Germinal center (tissue), 1 donor: ENCODE measurements at places on chromosomes 5 and 9.
A peak's percentile ranks its signal among the peaks of the same experiment; 100 is the strongest.

DNA sequence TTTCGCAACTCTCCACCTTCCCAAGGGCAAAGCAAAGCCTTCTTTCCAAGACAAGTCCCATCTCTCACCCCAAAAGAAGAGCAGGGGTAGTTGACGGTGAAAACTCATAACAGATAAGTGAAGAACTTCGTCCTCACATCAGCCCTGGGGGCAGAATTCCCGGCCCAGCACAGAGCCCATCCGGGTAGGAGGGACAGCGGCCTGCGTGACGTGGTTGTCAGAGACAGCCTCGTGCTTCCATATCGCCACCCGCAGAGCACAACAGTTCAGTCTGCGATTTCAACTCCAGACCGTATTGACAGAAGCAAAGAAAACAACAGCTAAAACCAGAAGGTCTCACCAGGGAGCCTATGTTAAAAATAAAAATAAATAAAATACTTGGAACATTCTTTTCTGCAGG is 273.2 kb downstream of the SYK start:
- DNase-seq = no peak

- no peak for DNase-seq
These were observed 231.8 kb upstream of the RGMB start for GRCh38 chr5:98541641-98542040.

- no peak for DNase-seq
These were observed 30.7 kb downstream of the PAEP start for GRCh38 chr9:135592331-135592590.

DNA sequence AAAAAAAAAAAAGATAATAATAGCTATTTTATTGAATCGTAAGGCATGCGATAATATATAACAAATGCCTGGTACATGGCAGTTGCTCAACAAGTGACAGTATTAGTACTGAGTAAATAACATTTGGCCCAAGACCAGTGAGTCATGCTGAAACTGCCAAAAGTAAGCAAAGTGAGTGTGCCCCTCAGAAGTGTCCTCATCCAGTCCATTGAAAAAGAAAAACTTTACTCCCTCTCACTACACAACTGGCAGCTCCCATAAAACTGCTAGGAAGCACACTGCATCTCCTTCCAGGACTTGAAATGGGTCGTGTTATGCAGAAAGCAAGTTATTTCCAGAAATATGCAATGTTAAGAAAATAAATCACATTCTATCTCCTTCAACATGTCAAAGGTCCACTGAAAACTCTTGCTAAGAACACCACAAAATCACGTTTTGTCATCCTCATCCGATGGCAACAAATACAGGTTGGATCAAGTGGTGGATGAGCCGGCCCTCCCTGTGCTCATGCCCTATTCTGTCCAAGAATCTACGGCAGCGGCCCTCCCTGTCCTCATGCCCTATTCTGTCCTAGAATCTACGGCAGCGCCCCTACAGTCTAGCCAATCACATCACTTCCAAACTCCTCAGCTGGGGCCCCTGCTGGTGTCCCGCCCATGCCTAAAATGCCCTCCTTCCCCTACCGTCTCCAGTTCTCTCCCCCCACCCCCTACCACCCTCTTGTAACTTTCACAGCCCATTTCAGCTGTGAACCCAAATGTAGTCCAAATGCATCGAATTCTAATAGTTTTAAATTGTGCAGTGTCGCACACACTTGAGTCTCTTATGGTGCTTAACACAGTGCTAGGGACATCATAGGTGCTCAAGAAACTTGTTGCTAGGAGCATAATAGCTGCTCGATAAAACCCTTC is 12.5 kb downstream of the PTCH1 start:
- peak; percentile 26 for DNase-seq

DNA sequence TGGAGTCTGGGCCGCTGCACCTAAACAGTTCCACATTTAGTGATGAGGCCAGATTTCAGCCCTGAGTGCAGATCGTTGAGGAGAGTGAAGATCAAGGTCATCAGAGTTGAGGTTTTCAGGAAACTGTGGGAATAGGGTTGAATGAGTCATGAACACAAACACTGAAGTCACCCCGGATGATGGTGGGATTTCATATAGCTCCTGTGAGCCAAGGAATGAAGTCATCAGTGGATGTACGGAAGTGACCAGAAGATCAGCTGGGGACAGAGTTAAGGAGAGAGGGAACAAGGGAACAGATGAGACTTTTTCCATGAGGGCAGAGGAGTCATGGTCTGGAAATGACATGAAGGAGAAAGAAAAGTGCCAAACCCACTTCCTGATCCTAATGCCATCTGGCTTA is 36.5 kb downstream of the PALM2AKAP2 start:
- DNase-seq = no peak

- DNase-seq = no peak
These were observed 13.9 kb upstream of the BNC2 start for GRCh38 chr9:16884373-16884772.

DNA sequence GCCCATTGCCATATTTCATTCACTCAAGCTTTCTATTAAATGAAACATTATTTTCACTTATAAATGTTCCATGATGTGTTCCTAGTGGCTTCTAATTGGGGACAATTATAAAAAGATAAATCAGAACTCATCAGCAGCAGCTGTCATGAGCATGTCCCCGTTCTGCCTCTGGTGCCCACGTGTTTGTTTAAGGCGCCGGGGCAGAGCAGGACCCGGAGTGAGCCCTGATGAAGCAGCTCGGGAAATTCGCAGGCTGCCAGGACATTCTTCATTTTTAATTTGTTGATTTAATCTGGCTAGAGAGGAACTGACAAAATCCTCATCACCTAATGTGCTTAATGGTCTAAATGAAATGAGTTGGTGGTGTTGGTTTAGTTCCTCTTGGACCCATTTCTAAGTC is 475.0 kb downstream of the CTNND2 start:
- no peak for DNase-seq

GRCh38 chr5:135645336-135646180 is 66.8 kb upstream of the CXCL14 start:
- no peak for DNase-seq

DNA sequence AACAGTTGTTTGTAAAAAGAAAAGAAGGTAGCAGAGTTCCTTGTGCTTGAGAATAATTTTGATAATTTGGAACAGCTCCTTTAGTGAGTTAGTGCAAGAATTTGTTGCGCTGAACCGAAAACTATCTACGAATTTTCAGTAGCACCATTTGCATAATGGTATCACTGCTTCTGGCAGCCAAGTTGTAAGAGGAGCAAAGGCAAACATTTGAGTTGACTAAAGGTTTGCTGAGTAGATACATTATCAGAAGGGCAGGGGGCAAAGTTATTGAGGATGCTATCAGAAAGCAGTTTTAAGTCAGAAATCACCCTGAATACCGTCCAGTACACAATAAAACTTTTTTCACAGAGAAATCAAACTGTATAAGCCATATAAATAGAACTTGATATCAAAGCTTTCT is 181.5 kb upstream of the MOCS2 start:
- no peak for DNase-seq

DNA sequence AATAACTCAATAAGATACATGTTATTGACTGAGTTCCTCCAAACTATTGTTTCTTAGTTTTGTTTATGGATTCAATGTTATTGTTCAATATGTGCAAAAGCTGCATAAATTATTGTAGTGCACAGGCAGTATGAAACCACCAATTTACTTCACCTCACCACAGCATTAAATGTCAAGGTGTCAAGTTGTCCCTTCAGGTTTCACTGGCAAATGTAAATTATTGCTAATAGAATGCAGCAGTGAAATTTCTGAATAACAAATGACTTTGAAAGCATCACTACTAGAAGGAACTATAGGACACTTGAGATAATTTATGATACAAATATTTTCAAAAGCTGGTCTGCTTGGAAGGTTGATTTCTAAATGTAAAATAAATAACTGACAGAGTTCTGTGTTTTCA is 116.4 kb upstream of the PTPRD start:
- DNase-seq = no peak

DNA sequence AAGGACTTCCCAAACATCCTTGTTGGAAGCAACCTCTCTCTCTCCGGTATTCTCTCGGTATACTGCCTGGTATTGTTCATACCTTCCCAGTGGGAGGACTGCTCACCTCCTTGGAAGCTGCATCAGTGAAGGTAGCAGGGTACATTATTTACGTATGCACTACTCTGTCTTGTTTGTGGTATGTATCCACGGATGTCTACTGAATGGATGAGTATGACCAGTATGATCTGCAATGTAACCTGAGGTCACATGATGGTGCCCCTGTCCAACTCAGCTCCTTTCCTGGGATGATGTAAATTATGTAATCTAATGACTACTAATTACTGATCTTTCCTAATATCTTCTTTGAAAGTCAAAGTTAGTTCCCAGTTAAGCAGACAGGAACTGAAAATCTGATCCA is 32.1 kb downstream of the CEMIP2 start:
- DNase-seq = no peak

GRCh38 chr5:93307557-93307956 is 273.5 kb downstream of the NR2F1-AS1 start:
- no peak for DNase-seq

- no peak for DNase-seq
These were observed 27.8 kb downstream of the NFIL3 start for GRCh38 chr9:91395553-91396471.

DNA sequence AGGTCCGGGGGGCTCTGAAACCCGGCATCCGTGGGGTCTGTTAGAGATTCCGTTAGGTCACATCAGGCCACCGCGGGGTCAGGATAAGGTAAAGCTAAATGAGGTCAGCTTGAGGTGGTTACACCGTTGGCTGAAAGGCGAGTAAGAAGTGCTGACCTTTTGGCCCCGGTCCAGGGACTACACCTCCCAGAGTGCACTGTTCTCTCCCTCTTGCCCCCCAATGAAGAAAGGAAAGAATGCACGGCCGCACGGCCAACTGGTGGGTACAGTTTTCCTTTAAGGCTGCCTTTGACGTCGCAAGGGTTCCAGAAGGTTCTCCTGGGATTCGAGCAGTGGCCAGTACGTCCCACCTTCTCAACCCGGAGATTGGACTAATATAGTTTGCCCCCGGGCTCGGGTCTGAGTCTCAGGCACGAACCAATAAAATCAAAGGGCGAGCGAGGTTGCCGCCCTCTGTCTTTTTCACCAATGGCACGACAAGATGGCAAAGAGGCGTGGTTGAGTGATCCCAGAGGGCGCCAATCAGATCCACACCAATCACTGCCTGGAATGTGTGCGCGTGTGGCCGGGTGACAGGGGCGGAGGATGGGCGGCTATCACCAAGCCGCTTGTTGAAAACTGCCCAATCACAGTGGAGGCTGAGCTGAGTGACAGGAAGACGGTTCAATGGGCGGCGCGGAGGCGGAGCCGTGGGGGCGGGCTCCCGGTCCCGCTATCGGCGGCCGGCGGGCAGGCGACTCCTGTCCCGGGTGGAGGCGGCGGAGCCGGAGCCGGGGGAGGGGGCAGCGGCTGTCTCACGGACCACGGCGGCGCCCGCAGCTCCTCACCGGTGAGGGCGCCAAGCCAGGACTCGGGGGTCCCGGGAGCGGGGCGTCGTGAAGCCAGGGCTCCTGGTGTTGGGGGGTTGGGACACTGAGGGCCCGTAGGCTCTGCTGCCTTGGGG is at the start of gene DNAJB5:
Gene DNAJB5 (plus strand): TSS at position 743 of the 943 bp plus-strand sequence. CDS start 886 bp downstream, outside the sequence.
- peak; percentile 99 for DNase-seq

GRCh38 chr5:143987751-143988560 is 176.0 kb downstream of the HMHB1 start:
- no peak for DNase-seq

DNA sequence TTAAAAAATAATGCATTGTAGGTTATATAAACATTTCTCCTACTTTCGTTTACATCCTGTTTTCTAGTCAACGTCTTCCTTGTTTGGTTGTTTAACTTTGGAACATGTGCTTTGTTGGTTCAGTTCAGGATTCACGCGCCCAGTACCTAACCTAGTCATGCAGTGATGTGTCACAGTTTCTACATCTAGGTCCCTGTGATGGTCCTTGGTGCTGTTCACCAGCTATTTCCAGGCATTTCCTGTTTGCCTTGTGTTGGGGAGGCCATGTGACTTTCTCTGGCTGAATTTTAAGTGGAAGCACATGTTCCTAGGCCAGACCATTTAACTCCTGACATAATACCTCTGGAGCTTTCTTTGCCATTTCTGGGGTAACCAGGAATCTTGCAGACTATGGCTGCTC is 292.3 kb downstream of the SMARCA2 start:
- DNase-seq = no peak

GRCh38 chr5:36452424-36453006 is 150.8 kb upstream of the RANBP3L start:
- DNase-seq = no peak

GRCh38 chr9:86187121-86187520 is 72.3 kb downstream of the C9orf153 start:
- no peak for DNase-seq

GRCh38 chr5:25618821-25619220 is 974.0 kb upstream of the CDH10 start:
- DNase-seq = no peak

- DNase-seq = no peak
These were observed 343.2 kb downstream of the DMAC1 start for GRCh38 chr9:7456377-7456776.

DNA sequence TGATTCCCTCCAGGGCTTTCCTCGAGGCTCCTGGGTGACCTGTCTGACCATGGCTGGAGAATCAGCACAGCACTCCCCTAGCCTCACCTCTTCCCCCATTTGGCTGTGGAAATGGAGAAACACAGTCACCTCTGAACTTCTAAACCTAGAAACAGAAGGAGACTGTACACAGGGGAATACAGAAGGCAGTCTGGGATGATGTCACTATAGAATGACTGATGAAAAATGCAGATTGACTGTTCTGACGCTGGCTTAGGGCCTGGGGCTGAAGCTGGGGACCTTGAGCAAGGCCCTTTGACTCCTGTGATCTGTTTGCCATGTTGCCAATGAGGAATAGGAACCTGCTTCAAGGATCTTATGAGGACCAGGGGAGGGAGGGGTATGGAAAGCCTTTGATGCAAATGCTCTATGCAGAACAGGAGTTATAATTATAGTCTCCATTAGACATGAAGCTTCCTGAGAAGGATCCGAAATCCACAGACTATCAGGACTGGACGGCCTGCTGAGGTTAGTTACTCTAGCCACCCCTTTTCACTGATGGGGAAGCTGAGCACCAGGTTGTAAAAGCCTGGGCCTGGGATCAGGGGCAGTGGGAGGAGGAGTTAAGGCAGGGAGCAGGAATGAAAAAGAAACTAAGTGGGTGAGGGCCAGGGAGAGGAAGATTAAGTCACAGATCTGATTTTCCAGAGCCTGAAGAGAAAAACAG is 24.4 kb upstream of the ANXA6 start:
- DNase-seq = no peak

DNA sequence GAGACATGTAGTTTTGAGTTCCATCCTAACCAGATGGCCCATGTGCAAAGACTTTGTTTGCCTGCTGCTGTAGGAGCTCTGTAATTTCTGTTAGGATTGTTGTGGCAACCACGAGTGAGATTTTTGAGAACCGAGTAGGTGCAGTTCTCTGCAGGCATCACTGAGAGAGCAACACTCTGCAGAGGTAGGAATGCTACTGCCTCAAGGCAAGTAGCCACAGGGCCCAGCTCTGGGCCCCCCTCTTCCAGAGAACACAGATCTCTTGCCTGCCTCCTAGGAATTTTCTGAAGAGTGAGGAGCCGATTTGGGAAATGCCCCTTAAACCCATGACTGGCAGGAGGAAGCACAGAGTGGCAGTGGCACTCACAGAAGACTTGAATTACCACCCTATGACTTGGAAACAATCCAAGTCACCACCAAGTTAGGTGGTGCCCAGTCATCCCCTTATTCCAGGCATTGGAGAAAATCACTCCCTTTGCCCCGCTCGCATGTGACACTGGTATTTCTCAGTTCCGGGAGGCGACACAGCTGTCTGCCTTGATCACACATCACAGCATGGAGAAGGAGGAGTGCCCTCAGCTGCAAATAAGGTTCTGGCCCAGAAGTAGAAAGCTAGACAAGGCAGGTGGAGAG is 52.5 kb upstream of the SLC2A8 start:
- DNase-seq = no peak

- DNase-seq = no peak
These were observed 65.4 kb upstream of the STK32A start for GRCh38 chr5:147169399-147169798.
